ENCODE measurements at places on chromosomes 12 and 14. TPM values are rescaled to one million over a fixed set of nuclear protein-coding genes. Genes with fewer than 3 reads are reported as not detected.

The LYZ gene
- not detected for total RNA-seq

The HOXC12 gene
- not detected for total RNA-seq

The LUM gene
- total RNA-seq, result not detected

The LRRC10 gene
- not detected for total RNA-seq

The PMCH gene
- not detected for total RNA-seq

The ANKRD9 gene
- 8.4 TPM for total RNA-seq

The TMEM30B gene
- total RNA-seq, result 0.22 TPM

The HOXC9 gene
- total RNA-seq, result 5.2 TPM

The SOX5 gene
- 0.98 TPM for total RNA-seq

The KRT72 gene
- total RNA-seq, result not detected

The DTX3 gene
- 1.7 TPM for total RNA-seq

The KLRC3 gene
- total RNA-seq, result 2.3 TPM

The HAL gene
- 1.1 TPM for total RNA-seq

The GYS2 gene
- total RNA-seq, result 0.29 TPM

The ESR2 gene
- 0.29 TPM for total RNA-seq

The LGALS3 gene
- total RNA-seq, result 178 TPM

The GSC gene
- total RNA-seq, result not detected

The DPY19L2 gene
- not detected for total RNA-seq

The RTL1 gene
- not detected for total RNA-seq

The EID3 gene
- total RNA-seq, result 1.6 TPM

The TAS2R14 gene
- 1.6 TPM for total RNA-seq

The RNF212B gene
- total RNA-seq, result not detected

The SLC6A12 gene
- not detected for total RNA-seq

The LRTM2 gene
- total RNA-seq, result not detected

Measured in MCF 10A (cell line).